Spinal cord (tissue), 10 donors: ENCODE measurements at places on chromosomes 16 and 17.

GRCh38 chr16:68396481-68396880 is 51.8 kb downstream of the SMPD3 start:
- H3K4me3 ChIP-seq: no peak overlapping the region
- H3K36me3 ChIP-seq: no peaks in the 10 kb centered on the region
- no peaks in the 10 kb centered on the region for H3K27me3 ChIP-seq
- no peak for DNase-seq
- no peak overlapping the region for H3K27ac ChIP-seq
- H3K4me1 ChIP-seq: peaks cover 10% of the 10 kb centered on the region

GRCh38 chr16:85400305-85401205 is 212.6 kb upstream of the GSE1 start:
- H3K27me3 ChIP-seq: no peaks in the 10 kb centered on the region
- H3K4me1 ChIP-seq: peaks cover 43% of the 10 kb centered on the region
- no peak overlapping the region for H3K4me3 ChIP-seq
- no peak overlapping the region for H3K27ac ChIP-seq
- DNase-seq: no peak
- peaks cover 2% of the 10 kb centered on the region for H3K36me3 ChIP-seq

GRCh38 chr17:28008513-28008912 is 34.0 kb upstream of the NLK start:
- H3K27me3 ChIP-seq: no peaks in the 10 kb centered on the region
- no peak overlapping the region for H3K27ac ChIP-seq
- no peak overlapping the region for H3K4me3 ChIP-seq
- H3K36me3 ChIP-seq: no peaks in the 10 kb centered on the region
- H3K4me1 ChIP-seq: no peaks in the 10 kb centered on the region

DNA sequence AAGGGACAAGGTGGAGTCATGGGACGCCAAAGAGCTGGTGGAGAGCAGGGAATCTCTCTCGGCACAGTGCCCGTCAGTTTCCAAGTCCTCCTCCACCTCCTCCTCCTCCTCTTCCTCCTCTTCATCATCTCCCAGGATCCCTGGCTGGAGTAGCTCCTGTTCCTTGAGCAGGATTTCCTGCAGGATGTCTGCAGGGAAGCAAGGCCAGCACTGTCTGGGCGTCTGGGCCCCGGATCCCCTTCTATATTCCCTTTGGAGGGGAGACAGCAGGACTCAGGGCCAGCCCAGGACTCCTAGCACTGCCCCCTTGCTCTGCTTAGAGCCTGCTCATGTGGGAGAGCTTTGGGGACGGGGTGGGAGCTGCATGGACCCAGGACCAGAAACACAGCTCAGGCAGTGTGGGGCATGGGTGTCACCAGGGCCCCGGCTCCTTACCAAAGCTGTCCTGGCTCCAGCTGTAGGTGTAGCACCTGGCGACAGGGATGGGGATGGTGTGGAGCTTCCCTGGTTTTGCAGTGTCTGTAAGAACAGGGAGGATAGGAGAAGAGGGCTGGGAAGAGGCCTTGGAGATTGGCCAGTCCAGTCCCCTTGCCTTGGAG is 21.3 kb upstream of the PIK3R6 start:
- H3K4me3 ChIP-seq: no peak overlapping the region
- no peak overlapping the region for H3K27ac ChIP-seq
- H3K4me1 ChIP-seq: peaks cover 9% of the 10 kb centered on the region
- no peak for DNase-seq
- H3K36me3 ChIP-seq: no peaks in the 10 kb centered on the region

DNA sequence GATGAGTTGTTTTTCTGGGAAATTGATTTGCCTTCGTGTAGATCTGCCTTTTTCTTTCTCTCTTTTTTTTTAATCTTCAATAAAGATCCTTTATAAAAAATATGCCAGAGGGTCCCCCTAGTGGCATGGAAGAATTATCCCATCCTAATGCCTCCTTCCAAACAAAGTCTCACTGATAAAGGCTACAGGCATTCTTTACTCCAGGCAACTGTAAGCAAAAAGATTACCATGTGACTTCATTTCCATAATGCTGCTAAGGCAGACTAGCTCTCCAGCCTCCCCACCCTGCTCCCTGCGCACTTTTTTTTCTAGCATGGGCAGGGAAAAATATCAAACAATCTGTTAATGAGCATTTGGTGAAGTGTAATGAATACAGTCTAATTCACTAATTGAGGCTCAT is 220.2 kb upstream of the CDH8 start:
- DNase-seq: no peak
- peaks cover 2% of the 10 kb centered on the region for H3K4me1 ChIP-seq
- no peaks in the 10 kb centered on the region for H3K36me3 ChIP-seq
- H3K27ac ChIP-seq: no peak overlapping the region
- no peaks in the 10 kb centered on the region for H3K27me3 ChIP-seq
